ENCODE measurements at places on chromosomes 3 and 15.

DNA sequence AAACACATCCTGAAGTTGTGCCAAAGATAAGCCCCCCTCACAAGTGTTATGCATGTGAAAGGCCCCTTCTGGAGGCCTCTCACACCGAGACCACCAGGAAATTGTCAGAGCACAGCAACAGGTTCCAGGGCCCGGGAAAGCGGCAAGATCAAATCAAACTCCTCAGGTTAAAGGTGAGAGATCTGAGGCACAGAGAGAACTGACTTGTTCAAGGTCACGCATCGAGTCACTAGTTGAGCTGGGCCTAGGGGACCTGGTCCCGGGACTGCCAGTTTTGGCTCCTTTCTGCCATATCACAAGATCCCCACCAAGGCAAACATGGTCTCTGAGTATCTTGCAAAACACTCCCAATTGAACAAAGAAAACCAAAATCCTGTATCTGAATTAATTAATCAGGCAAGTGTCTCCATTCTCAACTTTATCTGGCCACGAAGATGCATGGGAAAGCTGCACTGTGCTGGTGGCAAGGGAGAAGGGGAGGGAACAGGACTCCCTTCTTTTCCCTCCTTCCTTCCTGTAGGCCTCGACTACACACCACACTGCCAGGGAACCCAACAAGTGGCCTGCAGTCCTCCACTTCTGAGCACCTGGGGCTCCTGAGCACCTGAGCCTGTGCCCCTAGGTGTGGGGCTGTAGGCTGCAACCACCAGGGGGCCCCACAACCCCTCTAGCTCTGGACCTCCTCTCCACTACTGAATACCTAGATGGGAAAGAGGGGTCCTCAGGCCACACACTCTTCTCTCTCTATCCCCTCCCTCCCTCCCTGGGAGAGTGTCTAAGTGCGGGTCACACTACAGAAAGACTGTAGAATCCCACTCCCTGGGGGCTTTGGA is 37.3 kb downstream of the ANP32A start:
- peak; percentile 55 for DNase-seq

- no peak for DNase-seq
Measured at GRCh38 chr15:54836052-54836795, 360.5 kb downstream of the RSL24D1 start.

DNA sequence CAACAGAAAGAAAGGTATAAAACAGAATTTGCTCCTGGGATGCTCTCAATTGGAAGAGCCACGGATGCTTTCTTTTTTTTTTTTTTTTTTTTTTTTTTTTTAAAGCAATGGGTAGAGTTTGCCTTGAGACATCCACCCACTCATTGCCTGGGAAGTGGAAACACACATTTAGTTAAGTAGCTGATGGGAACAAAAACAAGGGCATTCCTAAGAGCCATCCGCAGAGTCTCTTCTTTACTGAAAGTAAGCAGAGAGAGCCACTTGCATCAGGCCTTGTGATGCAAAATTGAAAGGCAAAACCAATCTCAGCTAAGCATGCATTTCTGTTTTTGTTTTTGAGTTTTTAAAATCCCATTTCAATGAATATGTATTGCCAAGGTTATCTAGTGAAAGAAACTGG is 787.9 kb upstream of the LMCD1 start:
- DNase-seq = no peak

DNA sequence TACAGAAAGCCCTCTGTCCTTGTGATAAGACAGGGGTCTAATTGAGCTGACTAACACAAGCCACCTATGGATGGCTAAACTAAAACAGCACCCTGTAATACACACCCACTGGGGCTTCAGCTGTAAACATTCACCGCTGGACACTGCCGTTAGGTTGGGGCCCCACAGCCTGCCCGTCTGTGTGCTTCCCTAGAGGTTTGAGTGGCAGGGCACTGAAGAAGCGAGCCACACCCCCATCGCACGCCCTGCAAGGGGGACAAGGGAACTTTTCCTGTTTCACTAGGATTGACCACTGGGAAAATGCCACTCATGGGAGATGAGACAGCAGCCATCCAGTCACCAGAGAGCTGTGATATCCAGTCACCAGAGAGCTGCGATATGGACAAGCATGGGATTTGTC is 335.7 kb upstream of the CFAP20DC start:
- no peak for DNase-seq

DNA sequence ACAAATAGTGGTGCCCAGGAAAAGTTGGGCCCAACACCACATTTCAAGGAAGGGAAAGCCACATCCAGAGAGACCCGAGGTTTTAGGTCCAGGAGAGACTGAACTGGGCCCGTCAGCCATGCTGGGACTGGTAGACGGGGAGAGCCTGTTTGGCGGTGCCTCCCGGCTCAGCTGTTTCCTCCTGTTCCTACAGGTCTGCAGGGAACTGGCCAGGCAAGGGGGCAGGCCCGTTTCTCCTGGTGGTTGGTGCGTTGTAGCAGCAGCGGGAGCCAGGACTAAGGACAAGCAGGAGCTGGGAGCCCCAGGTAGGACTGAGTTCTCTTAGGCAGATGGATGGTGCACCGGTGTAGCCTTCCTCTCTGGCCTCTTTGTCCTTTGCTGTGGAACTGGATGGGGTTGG is 3.9 kb downstream of the PRKCD start:
- no peak for DNase-seq

GRCh38 chr3:30370681-30371271 is 235.6 kb upstream of the TGFBR2 start:
- DNase-seq = no peak

- no peak for DNase-seq
Measured at GRCh38 chr3:25143356-25144025, 284.6 kb upstream of the RARB start.

DNA sequence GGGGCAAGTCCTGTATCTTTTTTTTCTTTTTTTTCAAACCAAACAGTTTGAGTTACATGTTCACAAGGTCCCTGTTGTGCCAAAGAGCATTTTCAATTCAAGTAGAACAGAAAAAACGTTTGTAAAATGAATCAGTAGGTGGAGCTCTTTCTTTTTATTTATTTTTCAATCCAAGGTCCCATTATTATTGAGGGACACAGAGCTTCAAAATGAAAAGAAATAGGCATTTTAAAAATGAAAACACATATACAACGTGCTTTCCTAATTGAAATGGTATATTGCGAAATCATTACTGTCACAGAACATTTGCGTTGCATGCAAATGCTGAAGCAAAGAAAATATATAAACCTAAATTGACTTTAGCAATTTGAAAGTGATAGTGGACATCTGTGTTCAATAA is 711.0 kb downstream of the MECOM start:
- DNase-seq = no peak
